Ammon's horn (tissue), 1 donor: ENCODE measurements at places on chromosomes 7 and 10.

DNA sequence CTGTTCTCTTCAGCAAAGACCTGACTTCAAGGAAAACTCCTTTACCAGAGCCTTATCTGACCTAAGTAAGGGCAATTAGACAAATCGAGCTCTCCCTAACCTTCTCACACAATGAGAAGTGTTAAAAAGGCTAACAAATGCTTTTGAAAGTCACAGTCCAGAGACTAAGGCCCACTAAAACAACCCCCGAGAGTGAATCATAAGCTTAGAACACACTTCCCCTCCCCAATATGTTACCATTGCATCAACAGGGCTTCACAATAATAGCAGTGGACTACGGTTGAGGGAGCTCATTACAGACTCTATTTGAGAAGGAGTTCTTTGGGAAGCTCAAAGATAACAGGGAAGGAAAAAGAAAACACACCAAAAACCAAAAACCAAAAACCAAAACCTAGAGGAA lies 28.6 kb upstream of the ZEB1 start:
- DNase-seq: no peak

DNA sequence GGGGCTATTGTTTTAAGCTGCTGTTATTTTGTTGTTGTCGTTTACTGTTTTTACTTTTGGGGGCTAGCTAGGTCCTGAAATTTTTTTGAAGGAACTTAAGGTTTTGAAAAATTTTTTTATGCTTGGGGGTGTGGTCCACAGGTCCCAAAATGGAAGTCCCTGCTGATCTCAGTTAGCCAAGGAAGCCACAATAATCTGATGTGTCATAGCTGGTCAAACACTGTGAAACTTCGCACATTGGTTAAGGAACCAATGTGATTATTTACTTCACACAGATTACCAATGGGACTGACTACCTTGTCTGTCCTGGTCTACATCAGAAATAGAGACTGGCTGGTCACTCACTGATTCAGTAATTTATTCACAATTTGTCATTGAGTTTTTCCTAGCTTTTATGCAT lies 29.5 kb upstream of the HYCC1 start:
- no peak for DNase-seq

- DNase-seq: peak; percentile 94
Measured at GRCh38 chr10:87053111-87053510, 33.0 kb downstream of the FAM25A start.

DNA sequence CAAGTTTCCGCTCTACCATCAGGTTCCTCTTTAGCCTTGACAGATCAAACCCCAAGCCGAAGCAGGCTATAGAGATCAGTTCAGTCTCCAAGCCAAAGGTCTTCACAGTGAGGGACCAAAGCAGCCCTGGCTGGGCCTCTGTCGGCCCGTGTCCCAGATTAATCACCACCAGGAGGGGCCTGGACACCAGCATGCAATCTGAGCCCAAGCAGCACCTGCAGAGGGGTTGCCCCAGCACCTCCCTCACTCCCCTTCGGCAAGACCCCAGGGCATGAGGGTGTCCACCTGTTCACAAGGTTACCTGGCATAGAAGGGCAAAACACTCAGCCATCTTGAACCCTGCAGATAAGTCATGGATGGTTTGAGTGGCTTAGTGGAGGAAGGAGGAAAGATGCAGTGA lies 36.0 kb downstream of the FBXW4 start:
- no peak for DNase-seq

GRCh38 chr7:66558201-66558641 lies 70.5 kb upstream of the KCTD7 start:
- DNase-seq: no peak

DNA sequence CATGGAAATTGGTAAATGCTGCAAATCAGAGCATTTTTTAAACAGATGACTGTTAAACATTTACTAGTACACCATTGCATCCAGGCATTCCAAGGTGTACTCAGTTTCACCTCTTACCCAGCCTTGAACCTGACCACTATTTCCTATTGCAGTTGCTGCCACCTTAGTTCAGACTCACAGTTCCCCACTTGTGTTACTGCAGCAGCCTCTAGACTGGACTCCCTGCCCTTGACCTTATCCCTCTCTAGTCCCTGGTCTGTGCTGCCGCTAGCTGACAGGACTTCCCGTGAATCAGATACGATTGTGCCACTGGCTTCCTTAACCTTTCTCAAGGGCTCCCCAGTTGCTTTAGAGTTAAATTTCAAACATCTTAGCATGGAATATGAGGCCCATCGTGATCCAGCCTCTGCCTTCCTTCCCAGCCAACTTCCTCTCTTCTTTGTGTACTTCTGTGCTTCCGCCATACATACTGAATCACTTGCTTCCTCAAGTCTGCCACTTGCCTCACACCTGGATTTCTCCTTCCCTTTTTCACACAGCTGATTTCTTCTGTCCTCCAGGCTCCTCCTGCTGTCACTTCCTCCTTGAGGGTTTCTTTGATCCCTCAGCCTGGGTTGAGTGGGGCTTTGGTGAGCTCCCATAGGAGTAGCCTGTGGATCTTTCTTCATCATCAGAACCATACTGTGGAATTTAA lies 118.7 kb upstream of the GJD4 start:
- no peak for DNase-seq

- DNase-seq: no peak
Measured at GRCh38 chr7:41586931-41587640, 115.8 kb downstream of the INHBA start.

DNA sequence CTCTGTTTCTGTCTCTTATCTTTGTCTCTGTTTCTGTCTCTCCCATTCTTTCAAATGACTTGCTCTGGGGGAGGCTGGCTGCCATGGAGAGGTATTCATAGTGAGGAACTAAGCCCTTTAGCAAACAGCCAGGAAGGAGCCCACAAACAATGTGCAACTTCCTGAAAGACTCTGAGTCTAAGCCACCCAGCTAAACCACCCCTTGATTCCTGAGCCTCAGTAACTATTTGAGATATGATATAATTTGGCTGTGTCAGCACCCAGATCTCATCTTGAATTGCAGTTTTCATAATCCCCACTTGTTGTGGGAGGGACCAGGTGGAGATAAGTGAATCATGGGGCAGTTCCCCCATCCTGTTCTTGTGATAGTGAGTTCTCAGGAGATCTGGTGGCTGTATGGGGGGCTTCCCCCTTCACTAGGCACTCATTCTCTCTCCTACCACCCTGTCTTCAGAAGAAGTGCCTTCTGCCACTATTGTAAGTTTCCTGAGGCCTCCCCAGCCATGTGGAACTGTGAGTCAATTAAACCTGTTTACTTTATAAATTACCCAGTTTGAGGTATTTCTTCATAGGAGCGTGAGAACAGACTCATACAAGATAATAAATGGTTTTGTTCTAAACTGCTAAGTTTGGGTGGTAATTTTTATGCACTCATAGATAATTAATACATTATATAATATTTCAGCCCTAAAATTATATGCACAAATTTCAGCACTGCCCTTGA lies 121.2 kb upstream of the FOXP2 start:
- DNase-seq: no peak

DNA sequence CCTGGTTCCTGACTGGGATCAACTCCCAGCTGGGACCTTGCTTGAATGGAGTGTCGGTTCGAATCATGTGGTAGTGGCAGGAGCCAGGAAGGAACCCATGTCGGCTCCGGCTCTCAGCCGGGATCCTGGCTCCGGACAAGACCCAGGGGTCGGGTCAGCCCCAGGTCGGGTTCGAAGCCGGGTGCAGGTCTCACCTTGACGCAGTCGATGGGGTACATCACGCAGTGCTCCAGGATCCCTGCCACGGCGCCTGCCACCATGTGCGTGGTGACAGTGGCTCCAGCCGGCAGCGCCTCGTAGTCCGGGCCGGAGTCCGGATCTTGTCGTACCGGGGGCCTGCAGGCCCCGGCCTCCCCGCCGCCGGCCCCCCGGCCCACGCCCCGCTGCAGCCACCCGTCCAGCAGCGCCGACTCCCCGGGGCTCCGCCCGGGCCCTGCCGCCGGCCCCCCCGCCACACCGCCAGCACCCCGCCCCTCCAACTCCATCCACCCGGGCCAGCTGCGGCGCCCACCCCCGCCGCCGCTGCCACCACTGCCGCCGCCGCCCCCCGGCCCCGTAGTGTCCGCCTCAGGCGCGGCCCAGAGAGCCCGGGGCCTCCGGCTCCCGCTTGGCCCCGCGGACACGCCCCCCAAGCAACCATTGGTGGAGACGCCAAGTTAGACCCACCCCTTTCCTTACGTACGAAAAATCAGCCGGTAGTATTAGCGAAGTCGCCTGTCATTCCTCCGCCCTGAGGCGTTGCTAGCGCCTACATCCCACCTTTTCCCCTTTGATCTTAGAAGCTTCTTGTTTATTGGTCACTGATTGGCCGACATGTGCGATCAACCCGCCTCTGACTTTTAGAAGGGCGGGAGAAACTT lies at the start of gene SLC25A28:
Gene SLC25A28, minus strand, starts transcription at position 589 of the 860 bp plus-strand sequence. Its CDS starts 104 bp downstream, at position 485.
- peak; percentile 100 for DNase-seq

DNA sequence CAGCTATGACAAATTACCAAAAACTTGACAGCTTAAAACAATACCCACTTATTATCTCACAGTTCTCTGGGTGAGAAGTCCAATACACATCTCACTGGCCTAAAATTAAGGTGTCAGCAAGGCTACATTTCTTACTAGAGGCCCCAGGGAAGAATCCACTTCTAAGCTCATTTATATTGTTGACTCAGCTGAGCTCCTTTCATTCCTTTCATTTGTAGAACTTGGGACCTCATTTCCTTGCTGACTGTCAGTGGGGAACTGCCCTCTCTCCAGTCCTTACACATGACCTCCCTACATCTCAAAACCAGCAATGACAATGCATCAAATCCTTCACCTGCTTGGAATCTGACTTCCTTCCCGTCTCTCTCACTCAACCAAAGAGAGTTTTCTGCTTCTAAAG lies 240.3 kb downstream of the IPMK start:
- DNase-seq: no peak

- DNase-seq: no peak
Measured at GRCh38 chr10:11639362-11639761, 27.9 kb upstream of the USP6NL start.

- DNase-seq: no peak
Measured at GRCh38 chr10:106515206-106515790, 649.2 kb downstream of the SORCS1 start.

DNA sequence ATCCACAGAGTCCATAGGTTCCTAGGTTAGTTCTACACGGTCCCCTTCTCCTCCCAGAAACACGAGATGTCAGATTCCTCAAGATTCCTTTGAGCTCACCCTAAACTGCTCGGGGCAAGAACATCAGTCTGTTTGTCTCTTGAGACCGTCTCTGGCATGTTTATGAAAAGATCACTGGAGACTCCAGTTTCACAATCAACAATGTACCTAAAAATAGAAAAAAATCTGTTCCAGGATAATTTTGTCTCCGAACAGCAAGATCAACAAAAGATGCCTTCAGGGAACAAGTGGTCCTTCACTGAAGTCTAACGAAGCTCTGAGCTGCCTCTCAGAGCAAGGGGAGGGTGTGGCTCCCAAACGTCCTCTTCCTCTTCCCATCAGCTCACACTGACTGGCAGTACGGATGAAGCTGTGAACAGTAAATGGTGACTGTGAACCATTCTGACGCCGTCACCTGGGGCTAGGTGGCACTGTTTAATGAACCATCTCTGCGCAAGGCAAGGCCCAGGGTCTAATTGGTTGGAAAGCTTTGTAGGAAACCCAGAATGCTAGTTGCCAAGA lies 156.2 kb upstream of the LYZL1 start:
- DNase-seq: no peak

GRCh38 chr7:21361413-21362125 lies 66.3 kb upstream of the SP4 start:
- DNase-seq: no peak

DNA sequence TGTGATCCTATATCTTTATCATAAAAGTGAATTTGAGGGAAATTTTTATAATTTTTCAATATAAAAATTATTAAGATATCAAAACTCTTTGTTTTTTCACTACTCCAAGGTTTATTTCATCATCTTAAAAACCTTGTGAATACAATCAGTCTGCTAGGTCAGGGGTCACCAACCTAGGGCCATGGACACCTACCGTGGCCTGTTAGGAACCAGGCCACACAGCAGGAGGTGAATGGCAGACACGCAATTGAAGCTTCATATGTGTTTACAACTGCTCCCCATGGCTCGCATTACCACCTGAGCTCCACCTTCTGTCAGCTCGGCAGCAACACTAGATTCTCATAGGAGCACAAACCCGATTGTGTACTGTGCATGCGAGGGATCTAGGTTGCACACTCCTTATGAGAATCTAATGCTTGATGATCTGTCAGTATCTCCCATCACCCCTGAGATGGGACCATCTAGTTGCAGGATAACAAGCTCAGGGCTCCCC lies 271.2 kb upstream of the C7orf33 start:
- DNase-seq: no peak

DNA sequence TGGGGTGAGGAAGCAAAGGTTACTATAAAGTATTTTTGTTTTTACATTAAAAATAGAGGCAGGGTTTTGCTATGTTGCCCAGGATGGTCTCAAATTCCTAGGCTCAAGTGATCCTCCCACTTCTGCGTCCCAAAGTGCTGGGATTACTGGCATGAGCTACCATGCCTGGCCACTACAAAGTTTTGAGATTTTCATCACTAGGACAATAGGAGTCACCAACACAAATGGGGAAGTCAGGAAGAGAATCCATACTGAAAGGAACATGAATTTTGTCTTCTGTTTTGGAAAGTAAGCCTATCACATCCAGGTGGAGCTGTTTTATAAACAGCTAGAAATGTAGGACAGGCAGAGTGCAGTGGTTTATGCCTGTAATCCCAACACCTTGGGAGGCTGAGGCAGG lies 20.0 kb upstream of the CAPZA2 start:
- no peak for DNase-seq

DNA sequence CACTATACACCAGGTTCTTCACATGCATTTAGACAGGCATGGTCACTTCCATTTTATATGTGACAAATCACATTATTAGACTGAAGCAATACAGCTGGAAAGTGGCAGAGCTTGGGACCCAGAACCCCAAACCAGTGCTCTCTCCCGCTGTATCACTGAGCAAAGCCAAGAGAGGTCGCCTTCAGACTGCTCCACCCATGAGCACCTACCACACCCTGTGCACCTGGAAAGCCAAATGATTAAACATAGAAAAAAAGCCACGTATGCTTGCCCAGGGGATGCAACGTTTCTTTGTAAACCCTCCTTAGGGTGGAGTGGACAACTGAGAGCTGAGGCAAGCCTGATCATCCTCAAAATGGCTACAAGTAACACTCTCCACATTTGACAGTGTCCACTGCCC lies 72.5 kb downstream of the CCDC6 start:
- no peak for DNase-seq

DNA sequence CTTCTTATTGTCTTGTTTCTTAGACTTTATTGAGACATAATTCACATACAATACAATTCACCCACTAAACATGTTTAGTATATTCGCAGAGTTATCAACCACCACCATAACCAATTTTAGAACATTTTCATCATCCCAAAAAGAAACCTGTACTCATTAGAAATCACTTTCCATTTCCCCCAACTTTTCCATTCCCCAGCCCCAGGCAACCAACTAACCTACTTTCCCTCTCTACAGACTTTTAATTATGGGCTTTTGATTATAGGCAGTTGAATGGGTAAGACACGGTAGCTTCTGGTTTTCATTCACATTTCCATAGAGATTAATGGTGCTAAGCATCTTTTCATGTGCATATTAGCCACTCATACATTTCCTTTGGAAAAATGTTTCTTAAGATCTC lies 24.2 kb upstream of the OTUD1 start:
- DNase-seq: no peak

DNA sequence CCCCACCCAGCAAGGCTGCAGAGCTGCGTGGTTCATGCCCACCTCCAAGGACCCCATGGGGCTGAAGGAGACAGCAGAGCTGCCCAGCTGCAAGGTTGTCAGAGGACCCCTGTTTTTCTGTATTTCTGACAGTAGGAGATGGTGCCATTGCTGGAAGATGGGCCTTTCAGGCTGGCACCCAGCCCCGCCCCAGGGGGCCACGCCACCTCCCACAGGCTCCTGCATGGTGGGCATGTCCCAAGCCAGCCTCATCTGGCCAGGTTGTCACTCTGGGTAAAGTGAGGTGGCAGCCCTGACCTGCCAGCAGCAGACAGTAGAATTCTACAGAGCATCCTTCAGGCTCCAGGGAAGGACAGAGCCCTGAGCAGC lies 75.5 kb upstream of the RET start:
- DNase-seq: no peak
